Chondrocyte (in vitro differentiated cells): ENCODE measurements at places on chromosomes 6 and 20.

- DNase-seq, result no peak
Measured at GRCh38 chr6:81999270-81999669, 246.8 kb upstream of the TENT5A start.

DNA sequence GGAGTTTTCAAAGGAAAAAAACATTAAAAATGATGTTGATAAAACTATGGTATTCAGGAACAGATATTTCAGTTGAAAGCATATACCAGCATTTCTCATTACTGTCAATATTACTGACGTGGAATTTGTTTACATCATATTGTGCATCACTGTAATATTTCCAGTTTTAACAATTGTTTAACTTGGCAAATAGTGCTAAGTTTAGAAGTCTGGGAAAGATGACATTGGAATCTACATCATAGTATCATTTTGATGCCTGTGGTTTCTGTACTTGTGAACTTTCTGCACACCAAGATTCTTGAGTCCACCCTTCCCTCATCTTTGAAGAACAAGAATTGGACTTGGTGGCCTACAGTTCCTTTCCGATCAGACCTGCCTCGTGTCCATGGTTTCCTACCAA, 98.1 kb downstream of the RALGAPA2 start:
- no peak for DNase-seq

DNA sequence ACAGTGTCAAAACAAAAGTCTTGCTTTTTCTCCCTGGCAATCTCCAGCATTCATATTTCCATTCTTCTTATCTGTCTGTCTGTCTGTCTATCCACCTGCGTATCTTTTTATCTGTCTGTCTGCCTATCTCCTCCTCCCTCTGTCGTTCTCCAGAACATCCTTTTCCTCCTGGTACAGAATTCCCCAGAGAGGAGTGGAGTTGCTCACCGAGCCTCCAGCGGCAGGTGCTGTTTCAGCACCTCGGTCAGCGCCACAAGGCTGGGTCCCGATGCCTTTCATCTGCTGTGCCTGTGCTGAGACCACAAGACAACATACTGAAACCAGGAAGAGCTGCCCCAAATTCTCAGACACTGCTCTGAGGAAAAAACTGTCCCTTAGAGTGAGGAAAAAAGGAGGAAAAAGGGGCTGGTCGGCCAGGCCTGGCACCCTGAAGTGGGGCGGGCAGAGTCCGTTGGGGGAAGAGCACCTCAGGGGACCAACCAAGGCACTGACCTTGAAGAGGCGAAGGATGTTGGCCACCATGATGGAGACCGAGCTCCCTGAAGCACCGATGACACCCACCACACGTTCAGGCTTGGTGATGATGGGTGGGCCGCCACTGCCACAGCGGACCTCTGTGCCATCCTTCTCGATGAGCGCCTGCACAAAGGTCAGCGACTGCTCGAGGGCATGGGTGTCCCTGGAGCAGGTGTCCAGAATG, 13.3 kb downstream of the GRM4 start:
- DNase-seq, result no peak

DNA sequence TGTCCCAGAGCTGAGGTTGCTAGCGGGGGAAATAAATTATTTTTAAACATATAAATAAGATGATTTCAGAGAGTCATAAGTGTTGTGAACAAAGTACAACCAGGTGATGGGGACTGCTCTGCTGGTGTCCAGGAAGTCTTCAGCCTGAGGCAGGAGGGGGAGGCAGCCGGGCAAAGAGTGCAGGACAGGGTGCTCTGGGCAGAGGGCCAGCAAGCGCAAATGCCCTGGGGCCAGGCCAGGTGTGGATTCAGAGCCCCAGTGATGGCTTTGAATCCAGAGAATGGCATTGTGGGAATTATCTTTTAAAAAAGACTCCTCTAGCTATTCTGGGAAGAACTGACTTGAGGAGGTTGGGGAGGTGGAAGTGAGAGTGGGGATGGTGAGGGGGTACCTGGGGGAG, 1.6 kb downstream of the CLPSL1 start:
- DNase-seq, result peak; percentile 63

- no peak for DNase-seq
Measured at GRCh38 chr6:45541934-45542333, 164.2 kb upstream of the SUPT3H start.

DNA sequence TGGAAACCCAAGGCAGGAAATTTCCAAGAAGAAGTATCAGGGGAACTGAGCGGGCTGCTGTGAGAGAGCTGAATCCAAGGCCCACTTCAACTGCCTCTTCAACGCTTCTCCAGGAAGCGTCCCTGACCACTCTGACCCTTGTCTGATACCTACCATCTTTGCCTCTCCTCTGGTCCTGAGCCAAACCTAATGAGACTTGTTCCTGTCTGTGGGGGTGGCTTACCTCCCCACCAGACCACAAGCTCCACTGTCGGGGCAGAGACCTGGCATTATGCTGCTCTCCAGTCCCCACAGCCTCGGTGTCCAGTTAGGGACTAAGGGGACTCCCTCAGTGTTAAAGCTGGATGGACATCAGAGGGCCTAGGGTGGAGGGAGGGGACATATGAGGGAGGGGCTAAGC, 49.7 kb downstream of the LRFN2 start:
- DNase-seq, result no peak

DNA sequence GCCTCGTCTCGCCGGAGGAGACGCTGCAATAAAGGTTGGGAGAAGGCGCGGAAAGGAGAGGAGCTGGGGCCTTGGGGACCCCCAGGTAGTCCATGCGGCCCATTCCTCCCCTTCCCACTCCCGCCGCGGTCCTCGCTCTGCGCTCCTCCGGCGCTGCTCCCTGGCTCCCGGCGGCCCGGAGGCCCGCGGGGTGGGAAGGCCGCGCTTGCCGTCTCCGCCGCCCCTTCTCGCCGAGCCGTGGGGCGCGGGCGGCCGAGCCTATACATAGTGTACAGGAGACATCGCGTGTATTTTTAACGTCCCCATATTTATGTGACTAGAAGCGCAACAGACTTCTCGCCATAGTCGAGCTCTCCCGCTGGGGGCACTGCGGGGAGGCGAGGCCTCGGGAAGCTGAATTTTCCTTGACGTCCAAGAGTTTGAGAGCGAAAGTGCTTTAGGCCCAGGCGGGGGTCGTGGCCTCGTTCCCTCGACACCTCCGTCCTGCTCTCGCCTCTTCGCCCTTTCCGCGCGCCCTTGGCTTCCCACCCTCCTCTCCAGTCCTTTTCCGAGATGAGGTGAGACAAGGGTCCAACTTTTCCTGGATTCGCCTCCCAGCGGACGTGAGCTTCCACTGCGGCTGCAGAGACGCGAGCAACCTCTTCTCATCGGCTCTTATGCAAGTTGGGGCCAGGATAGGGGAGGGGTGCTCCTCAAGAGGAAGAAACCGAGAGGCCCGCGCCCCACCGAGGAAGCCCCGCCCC, 29.0 kb downstream of the SLC12A5 start:
- DNase-seq, result no peak

DNA sequence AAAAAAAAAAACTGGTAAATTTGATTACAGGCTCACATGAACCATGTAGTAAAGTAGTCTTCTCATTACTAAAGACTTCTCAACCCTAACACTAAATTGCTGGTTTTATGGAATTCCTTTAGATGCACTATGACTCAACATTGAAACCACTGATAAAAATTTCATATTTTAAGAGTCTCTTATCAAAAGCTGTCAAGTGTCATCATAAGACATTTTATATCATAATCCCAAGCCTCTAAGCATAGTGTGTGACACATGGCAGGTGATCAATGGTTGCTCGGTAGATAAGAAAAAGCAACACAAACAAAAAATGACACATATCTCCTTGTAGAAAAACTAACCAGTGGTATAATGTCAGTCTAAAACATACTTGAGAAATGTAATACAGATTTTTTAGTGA, 258.4 kb downstream of the RNGTT start:
- DNase-seq, result no peak
